Activated CD4-positive, alpha-beta T cell treated with anti-CD3 and anti-CD28 coated beads for 24 hours (primary cell): ENCODE measurements at places on chromosomes 12 and 14.

- DNase-seq = no peak
These were observed 73.2 kb downstream of the FERMT2 start for GRCh38 chr14:52877628-52878027.

DNA sequence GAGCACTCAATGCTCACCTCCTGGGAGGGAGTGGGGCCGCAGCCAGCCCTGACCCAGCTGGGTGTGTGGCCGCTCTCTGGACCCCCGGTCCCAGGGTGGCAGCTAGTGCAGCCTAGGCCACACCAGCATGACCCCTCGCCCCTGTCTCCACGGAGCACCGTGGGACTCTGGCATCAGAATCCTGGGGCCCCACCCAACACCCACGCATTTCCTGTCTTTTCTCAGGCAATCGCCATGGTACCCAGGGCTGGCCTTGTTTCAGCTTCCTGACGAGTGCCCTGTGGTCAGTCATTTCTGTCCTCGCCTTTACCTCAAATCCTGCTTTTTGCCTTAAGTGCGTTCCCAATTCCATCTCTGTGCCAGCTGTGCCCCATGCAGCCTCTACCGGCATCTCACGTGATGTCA is 15.9 kb downstream of the PACS2 start:
- no peak for DNase-seq

GRCh38 chr12:110906516-110906915 is 13.9 kb downstream of the MYL2 start:
- no peak for DNase-seq

GRCh38 chr14:98957211-98958047 is 314.6 kb downstream of the BCL11B start:
- no peak for DNase-seq

DNA sequence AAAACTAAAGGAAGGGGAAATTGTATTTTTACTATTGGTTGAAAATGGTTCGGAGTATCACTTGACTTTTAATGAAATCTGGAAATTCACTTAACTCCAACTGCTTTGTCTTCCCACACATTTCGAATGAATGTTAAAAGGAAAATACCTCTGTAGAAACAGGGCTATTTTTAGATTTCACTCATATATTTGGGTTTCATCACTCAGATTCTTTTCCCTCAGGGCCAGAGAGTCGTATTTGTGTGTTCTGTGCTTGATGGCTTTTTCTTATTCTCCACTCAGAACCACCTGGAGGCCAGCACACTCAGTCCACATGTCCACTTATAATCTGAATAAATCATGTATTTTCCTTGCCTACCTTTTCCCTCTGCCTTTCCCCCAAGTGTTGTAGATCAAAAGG is 40.0 kb downstream of the DAAM1 start:
- no peak for DNase-seq

- no peak for DNase-seq
These were observed 82.3 kb upstream of the CDKN3 start for GRCh38 chr14:54314365-54315104.

DNA sequence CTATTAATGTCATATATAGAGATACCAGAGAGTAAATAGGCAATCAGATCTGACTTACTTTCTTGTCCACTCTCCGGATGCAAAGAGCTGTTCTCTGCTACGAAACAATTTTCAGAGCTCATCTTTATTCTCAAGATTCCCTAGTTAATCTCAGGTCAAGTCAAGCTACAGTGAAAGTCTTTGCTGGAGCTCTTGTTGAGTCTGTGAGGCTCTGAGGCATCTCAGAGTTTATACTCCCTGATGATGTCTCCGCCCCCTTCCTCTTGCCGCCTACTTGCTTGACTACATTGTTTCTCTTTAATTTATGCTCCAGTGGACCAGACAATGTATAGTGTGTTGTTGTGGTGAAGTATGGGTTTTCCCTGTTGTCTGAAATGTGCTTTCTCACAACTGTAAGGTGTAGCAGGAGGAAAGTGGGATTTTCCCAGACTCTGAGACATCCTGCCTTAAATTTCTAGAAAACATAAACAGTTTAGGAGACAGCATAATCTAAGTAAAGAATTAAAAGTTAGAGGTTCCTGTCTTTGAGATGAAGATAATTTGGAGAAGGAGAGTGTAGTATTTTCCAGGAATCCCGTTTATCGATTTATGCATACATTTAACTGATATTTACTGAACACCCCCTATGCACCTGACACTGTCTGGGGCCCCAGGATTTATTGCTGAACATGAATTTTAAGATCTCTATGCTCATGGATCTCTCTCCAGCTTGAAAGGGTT is at the start of gene CD69:
CD69 (minus strand) TSS at position 203 of the 720 bp plus-strand sequence; CDS start at position 122, 81 bp downstream.
- peak; percentile 75 for DNase-seq

GRCh38 chr12:59405992-59406391 is 189.8 kb upstream of the SLC16A7 start:
- DNase-seq = no peak

DNA sequence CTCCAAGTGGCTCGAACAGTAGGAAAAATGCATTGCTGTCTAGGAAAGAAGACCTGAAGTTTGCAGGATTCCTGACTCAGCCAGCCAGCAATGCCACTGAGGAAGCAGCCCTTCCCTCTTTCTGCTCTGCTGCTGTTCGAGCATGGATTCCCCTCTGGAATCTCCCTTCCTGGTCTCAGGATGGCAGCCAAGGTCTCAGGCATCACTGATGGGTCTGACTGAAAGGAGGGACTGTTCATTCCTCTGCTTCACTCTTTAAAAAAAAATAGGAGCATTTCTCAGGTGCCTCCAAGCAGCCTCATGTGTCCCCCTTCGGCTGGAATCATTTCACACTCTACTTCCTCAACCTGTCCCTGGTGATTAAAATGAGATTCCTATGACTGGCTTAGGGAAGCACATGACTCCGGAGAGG is 62.4 kb downstream of the SLC15A4 start:
- DNase-seq = no peak

DNA sequence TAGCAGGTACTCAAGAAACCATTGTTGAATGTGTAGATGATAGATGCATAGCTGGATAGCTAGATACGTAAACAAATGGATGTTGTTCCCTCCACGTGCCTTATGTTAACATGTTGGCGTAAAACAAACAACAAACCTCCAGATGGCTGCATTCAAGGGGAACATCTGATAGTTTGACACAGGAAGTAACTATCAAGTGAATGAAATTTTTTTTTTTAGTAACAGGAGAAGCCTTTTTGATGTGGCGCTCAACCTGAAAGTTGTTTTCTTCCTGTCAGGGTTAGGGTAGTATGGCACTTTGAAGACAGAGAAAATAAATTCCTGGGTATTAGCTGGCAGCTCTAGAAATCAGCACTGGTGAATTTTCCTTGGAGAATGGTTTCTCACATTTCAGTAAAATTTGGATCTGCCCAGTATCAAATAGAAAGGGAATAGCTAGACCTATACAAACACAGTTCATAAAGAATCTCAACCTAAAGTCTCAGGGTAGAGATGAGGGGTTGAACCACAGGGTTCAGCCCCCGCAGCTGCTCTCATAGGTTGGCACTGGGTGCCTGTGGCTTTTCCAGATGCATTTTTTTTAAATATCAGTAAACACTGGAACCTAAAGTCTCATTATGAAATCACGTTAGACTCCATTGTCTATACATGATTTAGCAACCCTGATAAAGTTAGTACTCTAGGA is 18.8 kb upstream of the RAP1B start:
- DNase-seq = no peak

DNA sequence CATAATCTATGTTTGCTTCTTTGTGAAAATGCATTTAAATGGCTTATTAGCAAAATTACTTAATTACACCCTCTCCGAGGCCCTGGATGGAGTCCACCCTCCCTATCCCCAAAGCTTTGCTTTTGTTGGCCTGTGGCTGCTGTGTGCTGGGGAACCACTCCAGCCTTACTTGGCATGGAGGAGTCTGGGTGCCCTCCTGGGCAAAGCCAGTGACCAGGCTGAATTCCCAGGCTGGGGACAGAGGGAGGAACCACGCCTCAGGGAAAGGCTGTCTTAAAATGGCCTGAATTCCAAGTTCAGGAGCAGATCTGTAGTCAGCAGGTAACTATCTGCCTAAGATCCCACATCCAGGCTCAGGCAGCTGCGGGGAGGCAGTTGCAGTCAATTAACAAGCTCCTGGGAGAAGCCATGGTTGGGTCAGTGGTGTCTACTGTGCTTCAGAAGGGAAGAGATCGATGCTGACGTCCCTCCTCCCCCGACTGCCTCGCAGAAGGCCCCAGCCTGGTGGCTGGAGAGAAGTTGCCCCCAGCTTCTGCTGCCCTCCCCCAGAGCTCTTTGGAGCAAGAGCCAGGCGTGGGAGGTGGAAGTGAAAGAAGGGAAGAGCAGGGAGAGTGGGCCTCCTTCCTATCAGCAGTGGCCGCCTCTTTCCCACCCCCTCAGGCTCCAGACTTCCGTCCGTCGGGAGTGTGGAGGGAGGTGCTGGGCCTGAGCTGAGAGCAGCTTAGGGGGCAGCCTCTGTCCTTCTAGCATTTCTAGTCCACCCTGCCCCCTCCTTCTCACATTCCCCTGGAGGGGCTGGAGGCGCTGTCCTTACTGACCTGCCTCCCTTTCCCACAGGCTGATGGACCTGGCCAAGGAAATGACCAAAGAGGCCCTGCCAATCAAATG is 11.3 kb downstream of the VASH1 start:
- DNase-seq = no peak

DNA sequence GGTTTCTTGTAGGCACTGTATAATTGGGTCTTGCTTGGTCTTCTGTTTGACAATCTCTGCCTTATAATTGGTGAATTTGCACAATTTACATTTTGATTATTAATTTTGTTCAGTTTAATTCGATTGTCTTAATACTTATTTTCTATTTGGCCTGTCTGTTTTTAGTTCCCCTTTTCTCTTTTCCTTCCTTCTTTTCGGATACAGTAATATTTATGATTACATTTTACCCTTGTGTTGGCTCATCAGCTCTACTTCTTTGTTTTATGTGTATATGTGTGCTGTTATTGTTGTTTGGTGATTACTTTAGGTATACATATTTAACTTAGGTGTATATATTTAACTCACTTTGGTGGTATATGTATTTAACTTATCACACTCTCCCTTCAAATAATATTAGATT is 12.8 kb upstream of the BEGAIN start:
- no peak for DNase-seq

DNA sequence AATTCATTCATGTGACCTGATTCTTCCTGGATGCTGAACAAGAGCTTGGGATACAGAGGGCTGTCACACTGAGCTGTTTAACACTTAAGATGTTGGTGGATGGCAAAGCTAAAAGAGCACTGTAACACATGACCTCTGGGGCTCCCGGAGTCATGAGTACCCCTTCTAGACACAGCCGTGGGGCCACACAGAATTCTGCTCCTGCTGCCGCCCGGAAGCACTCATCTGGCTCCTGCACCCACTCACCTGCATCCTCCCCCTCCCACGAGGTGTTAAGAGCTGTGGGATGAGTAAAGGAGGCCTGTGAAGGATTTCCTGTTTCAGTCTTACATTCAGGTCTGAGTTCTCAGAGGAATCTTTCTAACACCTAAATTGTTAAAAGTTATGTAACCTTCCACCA is 78.0 kb upstream of the SSTR1 start:
- no peak for DNase-seq

DNA sequence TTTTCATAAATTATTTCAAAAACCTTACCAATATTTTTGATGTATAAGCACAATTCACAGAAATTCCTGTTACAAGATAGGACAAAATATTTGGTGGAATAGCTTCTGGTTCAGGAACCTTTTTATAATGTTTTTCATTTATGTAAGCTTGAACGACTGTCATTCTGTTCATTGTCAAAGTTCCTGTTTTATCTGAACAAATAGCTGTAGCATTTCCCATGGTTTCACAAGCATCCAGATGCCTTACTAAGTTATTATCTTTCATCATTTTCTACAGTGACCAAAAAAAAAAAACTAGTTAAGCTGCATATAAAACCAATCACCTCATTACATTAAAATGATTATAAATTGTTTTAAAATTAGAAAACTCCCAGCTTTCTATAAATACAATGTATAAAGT is 87.1 kb downstream of the ATP2B1 start:
- no peak for DNase-seq

DNA sequence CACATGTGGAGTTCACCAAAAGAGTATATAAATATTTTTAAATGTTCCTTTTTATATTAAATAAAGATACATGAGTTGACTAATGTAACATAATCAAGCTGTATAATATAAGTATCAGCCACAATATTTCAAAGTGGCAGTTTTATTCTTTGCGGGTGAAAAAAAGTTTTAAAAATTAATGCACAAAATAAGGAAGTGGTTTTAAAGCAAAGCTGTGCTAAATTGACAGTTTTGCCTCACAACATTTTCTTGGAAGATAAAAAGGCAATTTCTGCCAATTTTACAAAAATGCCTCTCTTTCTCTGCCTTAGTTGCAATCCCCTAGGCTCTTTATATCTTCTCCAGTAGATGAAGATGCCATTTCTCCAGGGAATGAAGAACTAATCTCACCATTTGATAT is 719.1 kb downstream of the C12orf50 start:
- no peak for DNase-seq

DNA sequence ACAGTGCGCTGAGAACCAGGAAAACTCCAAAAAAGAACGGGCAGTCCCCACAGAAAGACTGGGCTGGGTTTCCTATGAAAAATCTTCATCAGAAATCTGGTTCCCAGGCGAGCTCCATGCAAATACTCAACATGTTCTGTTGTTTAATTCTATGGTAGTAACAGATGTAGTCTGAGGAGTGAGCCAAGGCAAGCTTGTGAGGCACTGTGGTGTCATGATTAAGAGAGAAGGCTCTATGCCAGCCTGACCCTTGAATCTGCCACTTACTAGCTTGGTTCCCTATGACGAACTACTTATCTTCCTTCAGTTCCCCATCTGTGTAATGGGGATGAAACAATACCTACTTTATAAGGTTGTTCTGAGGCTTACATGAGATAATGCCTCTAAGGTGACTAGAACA is 10.7 kb downstream of the POMT2 start:
- no peak for DNase-seq

DNA sequence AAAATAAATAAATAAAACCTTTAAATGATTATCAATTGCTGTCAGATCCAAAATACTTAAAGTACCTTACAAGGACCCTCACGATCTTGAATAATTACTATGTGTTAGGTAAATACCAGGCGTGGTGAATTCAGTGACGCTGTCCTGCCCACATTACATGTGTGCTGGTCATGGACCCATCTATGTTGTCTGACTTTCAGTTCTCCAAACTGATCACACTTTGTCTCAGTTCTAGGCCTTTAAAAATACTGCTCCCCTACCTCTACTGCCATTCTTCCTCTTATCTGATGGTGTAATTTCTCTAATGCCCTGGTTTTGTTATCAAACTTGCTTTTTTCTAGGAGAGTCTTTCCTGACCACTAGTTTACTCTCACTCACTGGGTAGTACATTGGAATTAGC is 520.7 kb downstream of the TRHDE start:
- DNase-seq = no peak
